Natural killer cell (primary cell): ENCODE measurements at places on chromosomes 5 and 9.

- no peak for DNase-seq
These were observed 21.3 kb downstream of the GLT6D1 start for GRCh38 chr9:135617991-135618411.

- DNase-seq = no peak
These were observed 401.6 kb upstream of the ZNF608 start for GRCh38 chr5:125148076-125148475.

DNA sequence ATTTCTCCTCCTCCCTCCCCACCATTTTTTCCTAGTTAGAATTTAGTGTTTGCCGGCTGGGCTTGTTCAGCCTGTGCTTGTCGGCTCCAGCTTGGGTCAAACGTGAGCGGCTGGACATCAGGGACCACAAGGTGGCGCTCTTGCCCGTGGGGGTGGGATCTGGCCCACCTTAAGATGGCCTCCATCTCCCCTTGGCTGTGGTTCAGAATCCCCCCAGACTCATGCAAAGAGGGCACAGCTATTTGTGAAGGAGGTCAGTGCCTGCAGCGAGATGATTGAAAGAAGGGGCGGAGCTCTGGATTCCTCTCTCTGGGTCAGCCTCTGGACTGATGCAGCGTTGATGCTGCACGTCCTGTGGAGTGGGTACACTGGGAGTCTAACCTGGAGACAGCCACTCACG is 283.3 kb upstream of the TUT7 start:
- DNase-seq = peak; percentile 17

- no peak for DNase-seq
These were observed 20.7 kb downstream of the KIF2A start for GRCh38 chr5:62326702-62327101.

DNA sequence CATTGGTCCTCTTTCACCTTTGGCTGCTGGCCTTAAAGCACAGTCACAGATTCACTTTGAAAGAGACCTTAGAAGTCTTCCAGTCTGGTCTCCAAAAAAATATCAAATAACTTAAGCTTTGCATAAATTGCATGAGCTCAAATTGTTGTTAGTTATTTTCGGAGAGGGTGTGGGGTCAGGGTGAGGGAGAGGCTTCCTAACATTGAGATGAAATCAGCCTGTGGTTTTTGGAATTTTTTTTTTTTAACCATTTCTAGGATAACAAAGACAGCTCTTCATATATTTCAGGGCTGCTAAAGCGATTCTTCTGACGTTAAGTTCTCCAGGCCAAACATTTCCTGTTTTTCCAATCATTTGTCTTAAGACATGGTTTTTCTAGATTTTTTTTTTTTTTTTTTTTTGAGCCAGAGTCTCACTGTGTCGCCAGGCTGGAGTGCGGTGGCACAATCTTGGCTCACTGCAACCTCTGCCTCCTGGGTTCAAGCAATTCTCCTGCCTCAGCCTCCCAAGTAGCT is 4.5 kb downstream of the OCLN start:
- no peak for DNase-seq

- no peak for DNase-seq
These were observed 113.8 kb upstream of the ZNF608 start for GRCh38 chr5:124860291-124860655.

DNA sequence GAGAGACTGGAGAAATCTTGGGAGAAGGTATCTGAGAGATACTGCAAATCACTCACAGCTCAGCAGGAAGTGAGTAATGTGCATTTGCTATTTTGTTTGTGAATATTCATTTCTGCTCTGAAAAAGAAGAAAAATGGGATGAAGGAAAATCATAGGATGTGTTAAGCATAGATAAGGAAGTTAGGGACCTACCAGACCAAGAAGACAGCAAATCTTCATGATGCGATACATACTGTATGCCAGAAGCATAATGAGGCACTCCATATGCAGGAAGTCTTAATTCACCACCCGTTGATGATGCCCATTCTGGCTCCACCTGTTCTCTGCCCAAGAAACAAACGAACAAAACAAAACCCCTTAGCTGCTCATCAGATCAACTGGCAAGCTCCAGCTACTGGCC is 6.1 kb upstream of the DAPK1 start:
- DNase-seq = no peak

DNA sequence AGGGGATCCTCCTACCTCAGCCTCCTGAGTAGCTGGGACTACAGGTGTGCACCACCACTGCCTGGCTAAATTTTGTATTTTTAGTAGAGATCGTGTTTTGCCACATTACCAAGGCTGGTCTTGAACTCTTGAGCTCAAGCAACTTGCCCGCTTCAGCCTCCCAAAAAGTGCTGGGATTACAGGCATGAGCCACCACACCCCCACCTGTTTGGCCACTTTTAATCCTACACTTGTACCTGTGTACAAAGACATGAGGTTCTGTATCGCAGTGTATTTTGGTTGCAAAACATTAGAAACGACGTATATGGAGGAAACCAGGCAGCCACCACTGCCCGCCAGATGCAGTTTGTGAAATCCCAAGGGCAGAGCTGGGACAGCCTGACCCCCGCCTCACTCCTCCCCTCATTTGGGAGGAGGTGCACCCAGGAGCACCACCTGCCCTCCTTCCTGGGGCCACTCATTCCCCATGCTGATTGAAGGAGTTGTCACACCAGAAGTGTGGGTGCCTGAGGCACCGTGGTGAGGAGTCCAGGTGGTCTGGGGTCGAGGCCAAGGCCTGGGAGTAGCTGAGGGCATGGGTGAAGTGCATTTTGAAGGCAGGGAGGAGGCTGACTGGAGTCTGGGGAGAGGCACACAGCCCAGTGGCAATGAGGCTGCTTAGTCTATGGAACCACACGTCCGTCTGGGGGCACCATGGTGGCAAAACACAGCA is 39.3 kb upstream of the OLFM1 start:
- DNase-seq = no peak

GRCh38 chr5:77630114-77630680 is 8.3 kb downstream of the OTP start:
- DNase-seq = peak; percentile 50

- no peak for DNase-seq
These were observed 604.5 kb downstream of the ISL1 start for GRCh38 chr5:51987669-51988209.

- DNase-seq = no peak
These were observed 47.0 kb downstream of the KLF9 start for GRCh38 chr9:70367305-70367930.

GRCh38 chr9:37916471-37917312 is 12.8 kb upstream of the SLC25A51 start:
- DNase-seq = no peak

- no peak for DNase-seq
These were observed 24.3 kb upstream of the F2R start for GRCh38 chr5:76691467-76692273.

DNA sequence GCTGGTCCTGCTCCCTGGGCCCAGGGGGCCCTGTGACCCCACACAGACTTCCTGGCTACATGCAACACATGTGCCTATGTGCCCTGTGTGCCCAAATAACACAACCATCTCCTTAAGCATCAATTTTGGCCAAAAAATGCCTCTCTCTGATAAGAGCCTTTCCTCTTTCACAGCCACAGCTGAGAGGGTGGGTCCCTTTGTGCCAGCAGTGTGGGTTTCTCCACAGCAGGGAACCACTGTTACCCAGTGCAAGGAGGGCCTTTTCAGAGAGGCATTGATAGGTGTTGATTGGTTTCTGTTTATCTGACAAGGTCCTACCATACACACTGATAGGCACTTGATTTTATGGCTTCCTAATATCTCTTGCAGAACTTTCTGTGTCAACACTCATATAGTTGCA is 42.7 kb downstream of the SYK start:
- DNase-seq = no peak

DNA sequence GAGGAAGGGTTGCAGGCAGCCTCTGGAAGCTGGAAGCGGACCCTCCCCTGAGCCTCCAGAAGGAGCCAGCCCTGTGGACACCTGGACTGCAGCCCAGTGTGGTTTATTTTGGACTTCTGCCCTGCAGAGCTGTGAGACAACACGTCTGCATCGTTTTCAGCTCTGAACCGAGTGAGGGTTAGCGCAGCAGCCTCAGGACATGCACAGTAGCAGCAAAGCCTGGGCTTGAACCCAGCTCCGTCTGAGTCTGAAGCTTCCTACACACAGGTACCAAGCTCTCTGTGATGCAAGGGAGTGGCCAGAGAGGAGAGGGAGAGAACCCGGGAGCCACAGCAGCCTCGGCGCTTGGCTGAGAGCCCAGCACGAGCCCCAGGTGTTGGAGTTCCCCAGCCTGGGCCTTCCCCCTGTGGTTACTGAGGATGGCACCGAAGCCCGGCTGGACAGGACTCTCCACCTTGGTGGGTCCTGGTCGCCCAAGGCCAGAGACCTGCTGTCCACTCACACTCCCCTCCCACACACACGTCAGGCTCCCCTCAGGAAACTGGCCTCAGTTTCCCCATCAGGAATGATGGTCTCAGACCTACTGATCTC is 128.2 kb downstream of the OLFM1 start:
- DNase-seq = no peak

GRCh38 chr5:78627766-78628165 is 20.8 kb downstream of the LHFPL2 start:
- no peak for DNase-seq

DNA sequence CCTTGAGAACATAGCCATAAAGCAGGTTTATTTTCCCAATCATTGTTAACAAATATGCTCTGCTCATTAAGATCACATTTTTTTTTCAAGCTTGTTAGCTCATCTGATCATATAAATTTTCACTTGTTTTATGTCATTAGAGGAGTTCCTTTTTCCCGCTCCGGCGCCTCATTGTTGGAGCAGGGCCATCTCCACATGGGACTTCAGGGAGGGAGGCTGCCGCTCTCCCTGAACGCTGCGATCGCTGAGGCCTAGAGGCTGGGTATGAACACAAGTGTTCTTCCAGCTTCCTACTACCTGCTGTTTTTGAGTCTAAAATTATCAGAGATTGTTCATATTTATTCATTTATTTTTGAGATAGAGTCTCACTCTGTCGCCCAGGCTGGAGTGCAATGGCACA is 246.9 kb downstream of the MPDZ start:
- no peak for DNase-seq

DNA sequence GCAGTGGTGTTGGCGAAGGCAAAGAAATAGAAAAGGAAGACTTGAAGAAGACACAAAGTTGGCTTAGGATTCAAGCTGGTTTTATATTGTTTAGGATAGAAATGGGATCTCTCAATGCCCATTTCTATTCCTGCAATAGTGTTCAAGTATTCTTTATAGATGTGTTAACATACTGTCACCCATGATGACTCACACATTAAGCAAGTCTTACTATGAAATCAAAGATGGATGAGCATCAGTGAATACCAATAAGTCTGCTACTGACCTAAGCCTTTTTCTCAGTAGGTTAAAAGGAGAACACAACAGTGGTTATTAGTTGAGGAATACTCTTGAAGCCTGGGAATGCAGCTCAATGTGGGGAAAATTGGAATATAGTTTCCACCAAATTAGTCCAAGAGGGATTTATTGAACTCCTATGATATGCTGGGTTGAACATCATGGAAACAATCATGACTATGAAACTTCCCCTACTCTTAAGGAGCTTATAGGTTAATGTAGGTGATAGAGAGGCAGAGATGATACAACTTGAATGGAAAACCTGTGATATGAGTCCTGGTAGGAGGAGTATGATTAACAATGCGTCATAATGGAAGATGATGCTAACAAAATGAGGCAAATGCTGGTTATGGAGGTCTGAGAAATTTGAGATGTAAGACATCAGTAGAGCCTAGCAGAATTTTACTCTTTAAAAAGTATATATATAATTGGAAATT is 417.1 kb upstream of the DAP start:
- DNase-seq = no peak

GRCh38 chr9:122463828-122464632 is 13.7 kb downstream of the OR1J1 start:
- DNase-seq = no peak

- no peak for DNase-seq
These were observed 15.2 kb upstream of the PPP1R2B start for GRCh38 chr5:156834916-156835315.

DNA sequence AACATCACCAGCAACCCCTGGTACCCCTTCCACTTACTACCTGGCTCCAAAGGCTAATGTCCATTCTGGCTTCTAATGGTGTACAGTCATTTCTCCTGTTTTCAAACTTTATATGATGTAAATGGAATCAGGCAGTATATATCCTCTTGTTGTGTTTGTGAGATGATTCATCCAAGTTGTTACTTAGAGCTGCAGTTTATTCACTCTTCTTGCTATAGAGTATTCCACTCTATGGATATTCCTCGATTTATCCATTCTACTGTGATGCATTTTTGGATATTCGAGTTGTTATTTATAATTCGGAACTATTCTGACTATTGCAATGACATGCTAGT is 32.4 kb downstream of the IRF1 start:
- DNase-seq = peak; percentile 15

DNA sequence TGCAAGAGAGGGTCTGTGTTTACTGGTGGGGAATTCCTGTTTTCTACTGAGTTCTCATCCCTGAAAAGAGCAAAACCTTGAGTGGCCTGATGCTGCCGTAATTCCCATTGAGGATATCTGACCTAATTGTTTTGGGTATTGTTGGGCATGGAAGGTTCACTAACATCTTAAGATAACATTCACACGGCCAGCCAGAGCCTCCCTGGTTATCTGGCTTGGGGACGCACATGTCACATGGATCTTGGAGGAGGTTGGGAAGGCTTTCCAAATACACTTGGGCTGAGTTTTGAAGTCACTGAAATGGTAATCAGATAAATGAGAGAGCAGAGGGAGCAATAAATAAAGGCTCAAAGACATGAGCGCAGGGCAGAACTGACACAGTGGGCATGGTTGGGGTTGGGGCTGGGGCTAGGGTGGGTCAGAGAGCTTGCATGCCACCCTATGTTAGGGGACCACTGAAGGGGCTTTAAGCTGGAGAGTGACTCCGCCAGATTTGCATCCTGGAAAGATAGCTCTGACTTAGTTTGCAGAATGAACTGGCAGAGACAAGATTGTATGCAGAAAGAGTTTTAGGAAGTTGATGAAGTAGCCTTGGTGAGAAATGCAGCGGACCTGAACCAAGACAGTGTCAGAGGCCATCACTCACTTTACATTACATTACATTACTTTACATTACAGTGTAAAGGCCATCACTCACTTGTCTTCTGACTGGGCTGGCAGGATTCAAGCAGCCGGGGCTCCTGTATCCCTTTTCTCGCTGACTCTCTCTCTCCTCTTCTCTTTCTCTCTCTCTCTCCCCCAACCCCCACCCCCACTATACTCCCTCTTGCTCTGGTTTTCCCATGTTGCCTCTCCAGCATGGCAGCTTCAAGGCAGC is 24.2 kb downstream of the SLC1A1 start:
- DNase-seq = no peak

DNA sequence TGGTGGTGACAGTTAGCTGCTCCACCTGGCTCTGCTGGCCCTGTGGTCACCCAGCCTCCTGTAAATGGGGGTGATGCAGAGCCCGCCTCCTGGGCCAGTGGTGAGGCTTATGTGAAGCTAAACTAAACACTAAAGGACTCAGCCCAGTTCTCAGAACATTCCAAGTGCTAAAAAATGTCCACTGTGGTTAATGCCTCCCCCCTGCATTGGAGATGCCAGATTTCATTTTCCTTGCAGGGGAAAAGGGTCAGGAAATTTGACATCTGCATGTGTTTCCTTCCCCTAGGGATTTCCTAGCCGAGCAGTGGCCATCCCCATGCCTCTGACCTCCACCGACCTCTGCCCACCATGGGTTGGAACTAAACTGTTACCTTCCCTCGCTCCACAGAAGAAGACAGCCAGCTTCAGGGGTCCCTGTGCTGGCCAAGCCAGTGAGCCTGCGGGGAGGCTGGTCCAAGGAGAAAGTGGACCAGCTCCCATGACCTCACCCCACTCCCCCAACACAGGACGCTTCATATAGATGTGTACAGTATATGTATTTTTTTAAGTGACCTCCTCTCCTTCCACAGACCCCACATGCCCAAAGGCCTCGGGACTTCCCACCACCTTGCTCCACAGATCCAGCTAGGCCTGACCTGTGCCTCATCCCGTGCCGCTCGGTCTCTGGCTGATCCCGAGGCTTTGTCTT is 13.0 kb downstream of the CD74 start:
- DNase-seq = no peak
